ENCODE measurements at places on chromosomes 13 and 19.

GRCh38 chr13:30928978-30929377 lies 3.5 kb upstream of the TEX26 start:
- DNase-seq: no peak

- no peak for DNase-seq
Measured at GRCh38 chr19:3068071-3068470, 5.8 kb upstream of the TLE5 start.

DNA sequence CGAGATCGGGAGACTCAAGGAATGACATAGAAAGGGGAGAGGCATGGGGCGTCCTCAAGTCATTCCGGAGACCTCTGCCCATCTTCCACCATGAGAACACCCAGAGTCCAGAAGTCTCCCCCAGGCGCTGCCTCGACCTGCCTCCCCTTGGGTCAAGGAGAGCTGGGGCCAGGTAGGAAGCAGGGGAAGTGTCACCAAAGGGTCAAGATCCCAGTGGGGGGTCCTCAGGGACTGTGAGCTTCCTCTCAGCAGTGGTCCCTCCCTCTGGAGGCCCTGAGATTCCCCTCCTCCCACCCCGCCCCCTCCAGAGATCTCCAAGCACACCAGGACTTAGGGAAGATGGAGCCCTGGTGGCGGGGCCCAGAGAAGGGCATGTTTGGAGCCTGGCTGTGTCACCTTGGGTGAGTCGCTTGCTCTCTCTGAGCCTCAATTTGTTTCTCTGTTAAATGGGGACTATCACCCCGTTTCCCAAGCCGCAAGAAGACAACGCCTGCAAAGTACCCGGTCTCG lies 919 bp downstream of the DACT3 start:
- DNase-seq: no peak

DNA sequence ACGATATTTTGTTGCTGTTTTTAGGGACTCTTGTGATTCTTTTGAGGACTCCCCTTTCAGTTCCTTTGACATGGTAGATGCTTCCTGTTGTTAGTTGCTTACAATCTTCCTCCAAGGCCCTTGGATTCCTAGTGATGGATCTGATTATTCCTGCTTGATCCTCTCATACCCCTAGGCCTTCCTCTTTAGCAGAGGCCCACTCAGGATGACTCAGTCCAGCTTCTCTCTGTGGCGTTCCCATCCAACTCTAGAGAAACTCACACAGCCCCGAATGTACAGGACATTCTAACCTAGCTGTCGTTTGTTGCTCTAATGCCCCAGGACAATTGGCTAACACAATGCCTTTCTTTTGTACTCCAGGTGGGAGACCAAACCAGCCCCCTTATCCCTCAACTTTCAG lies 191.4 kb downstream of the POSTN start:
- no peak for DNase-seq

GRCh38 chr13:84607261-84608013 lies 725.2 kb upstream of the SLITRK1 start:
- no peak for DNase-seq

DNA sequence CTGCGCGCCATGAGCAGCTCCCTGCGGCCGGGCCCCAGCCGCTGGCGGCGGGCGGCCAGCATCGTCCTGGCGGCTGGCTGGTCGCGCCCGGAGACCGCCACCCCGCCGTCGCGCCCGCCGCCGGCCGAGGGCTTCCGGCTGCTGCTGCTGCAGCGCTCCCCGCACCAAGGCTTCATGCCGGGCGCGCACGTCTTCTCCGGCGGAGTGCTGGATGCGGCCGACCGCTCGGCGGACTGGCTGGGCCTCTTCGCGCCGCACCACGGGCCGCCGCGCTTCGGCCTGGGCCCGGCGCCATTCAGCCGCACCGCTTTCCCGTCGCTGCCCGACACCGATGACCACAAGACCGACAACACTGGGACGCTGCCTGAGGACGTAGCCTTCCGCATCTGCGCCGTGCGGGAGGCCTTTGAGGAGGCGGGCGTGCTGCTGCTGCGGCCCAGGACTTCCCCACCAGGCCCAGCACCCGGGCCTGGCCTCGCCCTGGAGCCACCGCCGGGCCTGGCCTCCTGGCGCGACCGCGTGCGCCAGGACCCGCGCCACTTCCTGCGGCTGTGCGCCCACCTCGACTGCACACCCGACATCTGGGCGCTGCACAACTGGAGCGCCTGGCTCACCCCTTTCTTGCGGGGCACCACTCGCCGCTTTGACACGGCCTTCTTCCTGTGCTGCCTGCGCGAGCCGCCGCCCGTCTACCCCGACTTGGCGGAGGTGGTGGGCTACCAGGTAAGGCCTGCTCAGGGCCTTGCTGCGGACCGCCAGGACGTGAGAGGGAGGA lies 518 bp downstream of the NUDT19 start:
- DNase-seq: peak; percentile 44

- no peak for DNase-seq
Measured at GRCh38 chr13:41377446-41377845, 66.4 kb downstream of the NAA16 start.

DNA sequence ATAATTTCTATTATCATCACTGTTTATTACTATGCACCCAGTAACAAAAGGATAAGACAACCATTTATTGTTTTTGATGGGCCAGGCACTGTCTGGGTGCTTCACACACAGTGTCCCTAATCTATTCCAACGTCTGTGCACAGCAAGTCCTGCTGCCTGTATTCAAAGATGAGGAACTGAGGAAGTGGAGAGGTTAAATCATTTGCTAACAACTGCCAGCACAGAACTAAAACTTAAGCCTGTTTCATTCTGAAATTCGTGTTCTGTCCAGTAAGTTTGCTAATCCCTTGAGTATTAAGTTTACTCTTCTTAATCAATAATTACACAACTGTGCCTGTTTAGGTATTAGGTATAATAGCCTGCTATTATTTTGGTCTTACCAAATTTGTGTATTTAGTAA lies 41.9 kb downstream of the TEX26 start:
- peak; percentile 28 for DNase-seq

DNA sequence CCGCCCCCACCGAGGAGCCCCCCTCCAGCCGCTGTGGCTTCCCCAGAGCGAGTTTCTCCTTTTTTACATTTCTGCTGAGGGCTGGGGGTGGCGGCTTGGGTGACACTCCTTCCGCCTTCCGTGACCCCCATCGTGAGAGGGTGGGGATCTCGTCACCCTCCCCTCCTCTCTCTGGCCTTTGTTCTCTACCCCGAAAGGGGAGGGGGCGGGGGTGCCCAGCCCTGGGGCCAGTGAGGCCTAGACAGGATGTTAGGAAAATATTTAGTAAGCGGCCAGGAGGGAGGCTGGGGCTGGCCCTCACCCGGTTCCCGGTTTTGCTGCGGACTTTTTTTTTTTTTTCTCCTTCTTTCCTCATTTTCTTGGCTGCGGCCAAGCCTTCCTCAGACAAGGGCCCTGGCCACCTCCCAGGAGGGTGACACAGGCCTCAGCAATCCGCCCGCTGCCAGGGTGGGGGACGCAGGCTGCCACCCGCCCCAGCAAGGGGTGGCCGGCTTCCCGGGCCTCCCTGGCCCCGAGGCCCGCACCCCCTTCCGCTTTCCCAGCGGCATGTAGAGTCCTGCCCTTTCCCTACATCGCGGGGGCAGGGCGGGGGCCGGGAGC lies 3.9 kb downstream of the MIDN start:
- DNase-seq: peak; percentile 80

DNA sequence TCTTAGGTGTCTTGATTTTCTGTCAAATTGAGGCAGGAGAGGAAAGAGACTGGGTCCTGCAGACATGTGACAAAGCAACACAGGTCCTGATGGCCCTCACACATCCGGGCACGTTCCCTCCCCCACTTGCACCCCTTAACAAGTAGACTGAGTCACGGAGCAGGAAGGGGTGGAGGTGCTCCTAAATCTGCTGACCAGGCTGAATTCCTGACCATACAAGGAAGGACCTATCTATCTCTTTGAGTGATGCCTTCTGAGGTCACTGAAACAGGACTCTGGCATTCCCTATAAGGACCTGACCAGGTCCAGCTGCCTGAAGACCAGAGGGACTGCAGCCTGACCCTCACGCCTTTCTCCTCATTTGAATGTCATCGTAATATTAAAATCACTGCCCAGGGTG lies 250.3 kb downstream of the COL4A1 start:
- DNase-seq: no peak

DNA sequence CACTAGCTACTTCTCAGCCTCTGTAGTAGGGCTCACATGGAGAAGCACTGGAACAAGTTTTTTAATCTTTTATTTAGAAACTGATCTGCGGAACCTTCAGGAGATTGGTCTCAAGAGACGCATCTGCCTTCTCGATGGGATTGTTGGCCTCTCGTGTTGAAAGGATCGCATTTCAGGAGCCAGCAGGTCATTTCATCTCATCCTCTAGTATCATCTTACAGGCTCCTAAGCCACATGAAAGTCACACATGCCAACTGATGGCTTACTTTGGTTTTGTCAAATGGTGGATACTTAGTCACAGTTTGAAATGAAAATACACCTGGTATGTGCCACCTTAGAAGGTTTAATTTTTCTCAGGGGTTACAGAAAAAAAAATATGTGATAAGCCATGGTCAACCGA lies 1703.6 kb downstream of the EFNB2 start:
- DNase-seq: no peak

- DNase-seq: no peak
Measured at GRCh38 chr13:64438084-64438483, 2792.1 kb downstream of the PCDH9 start.

DNA sequence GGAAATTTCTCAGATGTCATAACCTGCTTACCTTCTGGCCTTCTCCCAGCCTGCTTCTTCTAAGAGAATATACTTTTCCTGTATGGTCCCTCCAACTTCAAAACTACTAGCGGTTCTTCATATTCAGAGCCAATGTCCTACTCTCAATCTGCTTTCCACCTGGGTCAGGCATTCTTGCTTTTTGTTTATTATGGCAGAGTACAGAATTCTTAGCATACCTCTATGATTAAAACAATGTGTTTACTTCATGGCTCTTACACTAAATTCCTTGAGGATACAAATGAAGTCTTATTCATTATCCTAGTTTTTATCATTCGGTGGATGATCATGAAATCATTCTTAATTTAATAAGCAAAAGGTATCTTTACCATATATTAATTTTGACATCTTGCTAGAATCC lies 484.2 kb upstream of the SLITRK1 start:
- no peak for DNase-seq

GRCh38 chr13:110115591-110115990 lies 191.4 kb downstream of the COL4A1 start:
- DNase-seq: no peak

DNA sequence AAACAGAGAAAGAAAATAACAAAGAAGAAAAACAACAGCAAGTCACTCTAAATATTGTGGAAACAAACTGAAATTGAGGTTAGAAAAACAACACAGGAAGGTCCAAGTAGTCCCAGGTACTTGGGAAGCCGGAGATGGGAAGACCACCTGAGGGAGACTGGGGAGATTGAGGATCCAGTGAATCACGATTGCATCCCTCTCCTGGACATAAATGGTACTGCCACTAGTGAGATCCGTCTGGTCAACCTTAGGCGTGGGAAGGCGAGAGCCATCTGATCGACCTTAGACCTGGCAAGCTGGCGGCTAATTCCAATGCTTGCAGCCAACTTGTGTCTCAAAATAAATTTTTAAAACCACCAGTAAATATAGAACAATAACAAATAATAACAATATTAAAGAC lies 81.9 kb downstream of the ZNF726 start:
- DNase-seq: no peak

GRCh38 chr19:33304371-33304759 lies 2.0 kb upstream of the CEBPA start:
- no peak for DNase-seq

GRCh38 chr19:4557144-4557970 lies 2.1 kb downstream of the SEMA6B start:
- peak; percentile 65 for DNase-seq

GRCh38 chr13:41563984-41564365 lies 106.6 kb downstream of the RGCC start:
- no peak for DNase-seq

DNA sequence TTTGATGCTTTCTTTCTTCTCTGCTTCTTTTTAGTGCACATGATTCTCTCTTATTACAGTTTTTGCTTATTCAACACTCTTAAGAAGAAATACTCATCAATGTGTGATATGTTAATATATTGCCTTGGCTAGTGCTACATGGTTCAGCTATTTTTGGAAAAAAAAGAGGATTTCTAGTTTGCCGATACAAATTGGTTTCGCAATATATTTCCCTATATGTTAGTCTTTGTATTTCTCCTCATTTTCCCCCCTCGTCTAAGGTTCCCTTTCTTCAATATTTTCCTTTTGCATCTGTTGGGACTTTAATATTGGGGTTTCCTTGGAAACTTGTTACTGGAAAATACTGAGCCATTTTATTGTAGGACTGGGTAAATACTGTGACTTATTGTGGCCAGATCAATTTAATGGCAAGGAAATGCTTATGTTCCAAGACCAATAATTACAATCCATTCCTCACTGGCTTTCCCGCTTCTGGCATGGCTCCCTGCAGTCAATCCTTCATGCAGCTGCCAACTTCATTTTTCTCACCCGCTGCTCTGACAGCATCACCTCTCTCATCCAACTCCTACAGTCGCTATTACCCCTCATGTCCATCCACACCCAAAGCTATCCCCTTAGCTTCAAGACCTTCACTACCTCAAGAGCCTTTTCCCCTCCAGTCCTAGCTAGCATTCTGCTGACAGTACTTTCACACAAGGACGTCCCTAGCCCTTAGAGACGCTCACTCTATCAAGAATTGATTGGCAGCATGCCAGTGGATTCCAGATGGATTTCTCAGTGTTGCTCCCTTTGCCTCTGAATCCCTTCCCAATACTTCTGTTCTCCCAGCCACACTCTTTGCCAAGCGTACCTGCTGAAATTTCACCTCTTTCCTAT lies 280.1 kb upstream of the TMTC4 start:
- no peak for DNase-seq

GRCh38 chr13:72805676-72806346 lies 23.9 kb downstream of the PIBF1 start:
- no peak for DNase-seq

- no peak for DNase-seq
Measured at GRCh38 chr13:113862191-113862930, 1.5 kb downstream of the GAS6 start.

GRCh38 chr19:55305983-55306562 lies 19.1 kb downstream of the TMEM150B start:
- DNase-seq: no peak

GRCh38 chr19:44744871-44745332 lies 3.6 kb upstream of the BCL3 start:
- no peak for DNase-seq

GRCh38 chr13:51894239-51894638 lies 32.5 kb downstream of the CCDC70 start:
- no peak for DNase-seq

DNA sequence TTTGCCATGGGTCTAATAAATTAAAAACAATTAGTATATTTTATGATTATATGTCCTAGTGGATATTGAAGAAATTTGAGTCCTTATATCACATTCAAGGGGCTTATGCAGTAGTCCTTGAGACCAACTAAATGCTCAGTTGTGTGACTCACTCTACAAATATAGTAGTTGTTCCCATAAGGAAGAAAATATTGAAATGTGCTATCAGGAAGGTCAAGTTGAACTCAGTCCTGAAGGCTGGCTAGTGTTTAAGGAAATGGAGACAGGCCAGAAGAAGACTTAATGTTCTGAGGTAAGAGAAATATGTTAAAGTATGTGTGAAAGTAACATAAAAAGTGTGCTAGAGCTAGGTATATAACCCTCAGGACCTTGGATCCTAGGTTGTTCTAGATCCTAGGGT lies 766.1 kb upstream of the GPC6 start:
- no peak for DNase-seq

GRCh38 chr13:106140476-106140875 lies 395.0 kb downstream of the EFNB2 start:
- no peak for DNase-seq
